Sciatic nerve (tissue), 2 donors: ENCODE measurements at places on chromosomes 7 and 10. TPM values are rescaled to one million over a fixed set of nuclear protein-coding genes. Genes with fewer than 3 reads are reported as not detected.

- DNase-seq: no peak
Measured at GRCh38 chr7:16604054-16604453, 41.5 kb downstream of the ANKMY2 start.

DNA sequence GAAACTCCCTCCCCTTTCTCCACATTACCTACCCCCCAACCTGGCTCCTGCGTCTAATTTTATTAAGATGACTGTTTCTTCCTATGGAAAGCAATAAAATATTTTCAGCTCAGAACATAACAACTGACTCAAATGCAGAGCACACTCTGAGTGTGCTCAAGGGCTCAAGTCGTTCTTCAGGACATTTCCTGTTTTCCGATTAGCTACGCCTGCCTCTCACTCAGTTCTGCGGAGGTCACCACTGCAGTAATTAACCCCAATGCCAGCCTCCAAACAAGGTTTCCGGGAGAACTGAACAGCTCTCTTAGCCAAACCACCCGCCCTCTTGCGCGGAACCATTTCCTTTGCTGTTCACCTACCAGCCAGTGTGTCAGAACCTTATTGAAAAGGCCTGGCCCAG is 19.3 kb downstream of the MYOF start:
- DNase-seq: no peak

DNA sequence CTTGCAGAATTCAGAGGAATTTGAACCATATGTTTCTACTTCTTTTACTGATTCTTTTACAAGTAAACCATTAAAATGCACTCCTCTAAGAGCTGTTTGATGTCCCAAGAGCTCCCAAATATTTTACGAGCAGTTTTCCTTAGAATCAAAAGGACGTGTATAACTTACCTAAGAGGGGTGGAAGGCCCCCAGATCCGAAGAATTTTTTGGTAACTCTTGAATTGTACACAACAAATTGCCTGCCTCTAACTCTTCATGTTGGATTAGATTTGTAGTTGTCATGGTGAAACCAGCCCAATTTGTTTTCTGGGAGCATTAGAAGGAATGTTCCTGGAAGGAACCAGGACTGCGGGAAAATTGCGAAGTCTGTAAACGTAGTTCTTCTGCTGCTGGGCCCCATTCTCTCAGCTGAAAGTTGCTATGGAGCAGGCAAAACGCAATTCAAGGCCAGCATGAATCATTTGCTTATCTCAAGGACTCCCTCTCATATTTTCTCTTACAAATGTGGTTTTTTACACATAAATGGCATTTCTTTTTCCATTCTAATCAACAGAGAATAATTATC is 124.8 kb upstream of the TMEM72 start:
- no peak for DNase-seq

PWWP2B gene
- total RNA-seq: 13.3 TPM

CAMK1D gene
- total RNA-seq: 27.1 TPM

TAC1 gene
- 5.9 TPM for total RNA-seq

TBXAS1 gene
- total RNA-seq: 19.1 TPM

SPDYE3 gene
- not detected for total RNA-seq
